ENCODE measurements at places on chromosomes 12 and 14.

DNA sequence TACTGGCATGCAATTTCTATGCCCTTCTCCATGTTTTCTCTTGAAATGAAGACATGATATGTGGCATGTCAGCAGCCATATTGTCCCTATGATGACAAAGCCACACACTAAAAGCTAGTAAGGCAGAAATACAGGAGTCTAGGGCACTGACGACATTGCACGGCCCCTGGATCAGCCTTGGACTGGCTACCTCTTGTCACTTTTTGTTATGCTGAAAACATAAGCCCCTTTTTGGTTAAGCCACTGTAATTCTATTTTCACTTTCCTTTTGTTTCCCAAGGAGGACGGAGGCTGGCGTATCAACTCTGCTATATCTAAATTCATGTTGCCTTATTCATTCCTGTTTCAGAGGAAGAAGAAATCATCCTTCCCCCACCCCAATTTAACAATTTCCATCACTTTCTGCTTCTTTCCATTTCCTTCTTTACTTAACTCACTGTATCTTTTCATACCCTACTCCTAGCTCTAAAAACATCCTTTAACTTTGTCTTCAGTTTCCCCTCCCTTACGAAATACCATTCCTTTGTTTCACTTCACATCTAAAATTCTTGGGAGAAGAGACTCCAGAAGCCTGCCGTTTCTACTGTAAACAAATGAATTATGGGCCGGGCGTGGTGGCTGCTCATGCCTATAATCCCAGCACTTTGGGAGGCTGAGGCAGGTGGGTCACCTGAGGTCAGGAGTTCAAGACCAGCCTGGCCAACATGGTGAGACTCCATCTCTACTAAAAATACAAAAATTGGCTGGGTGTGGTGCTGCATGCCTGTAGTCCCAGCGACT is 364.1 kb downstream of the PCNX1 start:
- DNase-seq: no peak

- DNase-seq: no peak
Measured at GRCh38 chr12:14937014-14937413, 1.3 kb downstream of the ERP27 start.

DNA sequence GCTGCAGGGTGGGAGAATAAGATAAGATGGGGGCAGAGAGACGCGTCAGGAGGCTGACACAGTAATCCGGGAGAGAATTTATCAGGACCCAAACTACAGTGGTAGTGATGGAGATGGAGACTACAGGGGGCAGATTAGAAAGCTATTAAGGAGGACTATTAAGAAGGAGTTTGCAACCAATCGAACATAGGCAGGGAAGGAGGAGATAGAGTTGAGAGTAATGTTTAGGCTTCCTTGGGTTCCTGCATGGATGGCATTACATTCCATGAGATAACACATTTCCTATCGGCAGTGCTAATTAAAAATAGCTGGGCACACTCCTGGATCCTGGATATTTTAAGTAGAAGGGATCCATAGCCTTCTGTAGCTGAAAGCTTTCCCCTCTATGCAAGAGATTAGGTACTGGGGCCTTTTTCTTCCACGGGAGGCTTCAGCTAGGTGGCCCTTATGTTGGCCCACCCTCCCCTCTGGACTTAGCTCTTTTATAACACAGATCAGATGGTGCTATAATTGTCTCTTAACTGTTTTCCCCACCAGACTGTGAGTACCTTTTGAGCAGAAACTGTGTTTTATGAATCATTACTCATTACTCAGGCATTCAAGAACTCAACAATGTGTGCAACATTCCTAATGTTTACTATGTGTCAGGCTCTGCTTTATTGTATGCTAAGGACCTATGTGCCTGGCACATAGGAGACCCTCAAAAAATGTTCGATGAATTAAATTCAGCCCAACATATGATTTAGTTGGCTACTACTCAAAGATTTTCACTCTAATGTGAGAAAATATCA is 113.0 kb downstream of the RMST start:
- DNase-seq: no peak

GRCh38 chr12:11014234-11014633 is 8.2 kb downstream of the TAS2R19 start:
- DNase-seq: no peak

- no peak for DNase-seq
Measured at GRCh38 chr14:104140463-104141331, 2.3 kb downstream of the KIF26A start.

- DNase-seq: no peak
Measured at GRCh38 chr14:21205678-21206581, 50.1 kb upstream of the OR5AU1 start.

All from CMK (cell line).